Spinal cord (tissue), 10 donors: ENCODE measurements at places on chromosomes 13 and 19. TPM values are rescaled to one million over a fixed set of nuclear protein-coding genes. Genes with fewer than 3 reads are reported as not detected.

DNA sequence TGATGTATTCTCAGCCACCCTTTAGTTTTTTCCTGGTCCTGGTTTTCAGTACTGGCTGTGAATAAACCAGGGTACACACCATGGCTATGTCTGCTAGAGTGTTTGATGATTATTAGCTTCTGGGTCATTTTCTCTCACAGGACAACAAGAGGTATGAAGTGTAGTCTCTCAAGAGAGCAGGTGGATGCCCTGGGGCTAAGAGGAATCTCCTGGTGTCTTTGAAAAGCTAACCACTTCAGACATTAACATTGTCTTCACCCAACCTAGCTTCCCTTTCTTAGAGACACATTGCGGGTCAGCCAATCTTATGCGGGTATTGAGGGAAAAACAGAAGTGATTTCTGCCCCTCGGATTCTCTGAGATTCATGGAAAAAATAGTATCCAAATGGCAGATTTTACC lies 1.6 kb downstream of the ZNF730 start:
- H3K27me3 ChIP-seq, result no peaks in the 10 kb centered on the region
- no peak overlapping the region for H3K4me3 ChIP-seq
- no peak overlapping the region for H3K27ac ChIP-seq
- H3K4me1 ChIP-seq, result no peaks in the 10 kb centered on the region
- DNase-seq, result no peak

The TEAD2 gene
- polyA plus RNA-seq, result 33.3 TPM

DNA sequence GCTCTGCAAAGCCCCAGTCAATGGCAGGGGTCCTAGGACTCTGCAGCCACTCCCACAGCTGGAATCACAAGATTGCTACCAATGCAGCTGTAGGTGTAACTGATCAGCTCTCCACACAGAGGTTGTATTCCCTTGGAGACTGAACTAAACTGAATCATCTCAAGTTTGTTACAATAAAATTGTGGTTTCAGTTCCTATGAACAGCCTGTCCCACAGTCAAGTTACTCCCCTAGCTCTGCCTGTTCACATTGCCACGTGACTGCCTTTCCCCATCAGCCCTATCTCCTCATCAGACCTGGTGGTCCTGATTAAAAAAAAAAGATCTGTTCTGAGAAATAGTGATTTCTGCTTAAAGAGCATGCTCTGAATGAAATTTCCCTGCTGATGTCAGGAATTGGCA lies 287.9 kb upstream of the NBEA start:
- H3K36me3 ChIP-seq, result no peaks in the 10 kb centered on the region
- H3K4me1 ChIP-seq, result no peaks in the 10 kb centered on the region
- no peak overlapping the region for H3K4me3 ChIP-seq
- no peak overlapping the region for H3K27ac ChIP-seq

The MEIOSIN gene
- not detected for polyA plus RNA-seq
